ENCODE measurements at places on chromosomes 4 and X.
A peak's percentile ranks its signal among the peaks of the same experiment; 100 is the strongest.

DNA sequence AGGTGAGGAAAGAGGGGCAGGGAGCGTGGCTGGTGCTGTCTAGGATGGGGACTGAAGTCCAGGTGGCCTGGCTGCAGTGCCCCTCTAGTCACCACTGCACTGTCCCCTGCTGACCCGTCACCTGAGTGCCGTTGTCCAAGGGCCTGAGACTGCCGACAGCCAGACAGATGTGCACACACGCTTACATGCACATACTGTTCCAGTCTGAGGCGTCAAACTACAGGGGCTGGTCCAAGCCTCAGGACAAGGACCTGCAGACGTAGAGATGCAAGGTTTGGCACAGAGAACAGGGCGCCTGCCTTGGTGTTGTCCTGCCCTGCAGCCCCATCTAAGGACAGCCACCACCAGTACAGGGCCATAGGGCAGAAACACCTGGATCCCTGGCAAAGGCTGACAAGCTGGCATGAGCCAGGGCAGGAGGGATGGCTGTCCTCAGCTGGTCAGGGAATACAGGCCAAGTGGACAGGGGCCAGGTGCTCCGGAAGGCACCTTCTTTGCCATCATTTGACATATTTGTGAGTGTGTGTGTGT is 1.7 kb downstream of the SLC2A9 start:
- DNase-seq: no peak

DNA sequence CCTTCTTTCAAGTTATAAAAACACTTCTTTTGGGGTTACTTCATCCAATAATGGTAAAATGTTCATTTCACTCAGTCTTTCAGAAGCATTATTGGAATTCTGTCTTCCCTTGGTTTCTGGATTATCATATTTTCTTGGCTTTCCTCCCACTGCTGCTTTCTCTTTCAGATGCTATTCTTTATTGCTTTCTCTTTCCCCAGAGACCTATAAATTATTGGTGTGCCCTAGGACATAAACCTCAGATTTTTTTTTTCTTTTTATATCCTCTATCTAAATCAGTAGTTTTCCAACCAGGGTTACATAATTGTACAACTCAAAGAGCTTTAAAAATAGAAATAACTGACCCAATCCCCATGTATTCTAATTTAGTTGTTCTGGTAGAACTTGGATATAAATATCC is 1005.5 kb downstream of the ARAP2 start:
- DNase-seq: no peak

DNA sequence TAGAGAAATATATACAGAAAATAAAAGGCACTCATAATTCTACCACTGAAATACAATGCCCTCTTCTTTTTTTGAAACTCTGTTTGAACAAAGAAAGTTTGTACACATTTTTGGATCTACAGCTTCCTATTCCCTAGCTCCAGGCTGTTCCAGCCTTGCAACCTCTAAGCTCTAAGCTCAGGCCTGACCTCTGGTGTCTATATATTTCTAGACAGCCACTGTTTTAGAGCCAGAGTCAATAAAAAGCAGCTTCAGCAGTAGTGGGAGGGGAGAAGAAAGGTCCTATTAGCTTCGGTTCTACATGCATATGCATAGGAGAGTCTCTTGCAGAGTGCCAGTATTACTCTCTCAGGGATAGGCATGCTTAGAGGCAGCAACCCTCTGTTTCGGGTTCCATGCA is 39.7 kb downstream of the CLDN2 start:
- no peak for DNase-seq

GRCh38 chrX:3094261-3094660 is 53.0 kb downstream of the ARSF start:
- no peak for DNase-seq

DNA sequence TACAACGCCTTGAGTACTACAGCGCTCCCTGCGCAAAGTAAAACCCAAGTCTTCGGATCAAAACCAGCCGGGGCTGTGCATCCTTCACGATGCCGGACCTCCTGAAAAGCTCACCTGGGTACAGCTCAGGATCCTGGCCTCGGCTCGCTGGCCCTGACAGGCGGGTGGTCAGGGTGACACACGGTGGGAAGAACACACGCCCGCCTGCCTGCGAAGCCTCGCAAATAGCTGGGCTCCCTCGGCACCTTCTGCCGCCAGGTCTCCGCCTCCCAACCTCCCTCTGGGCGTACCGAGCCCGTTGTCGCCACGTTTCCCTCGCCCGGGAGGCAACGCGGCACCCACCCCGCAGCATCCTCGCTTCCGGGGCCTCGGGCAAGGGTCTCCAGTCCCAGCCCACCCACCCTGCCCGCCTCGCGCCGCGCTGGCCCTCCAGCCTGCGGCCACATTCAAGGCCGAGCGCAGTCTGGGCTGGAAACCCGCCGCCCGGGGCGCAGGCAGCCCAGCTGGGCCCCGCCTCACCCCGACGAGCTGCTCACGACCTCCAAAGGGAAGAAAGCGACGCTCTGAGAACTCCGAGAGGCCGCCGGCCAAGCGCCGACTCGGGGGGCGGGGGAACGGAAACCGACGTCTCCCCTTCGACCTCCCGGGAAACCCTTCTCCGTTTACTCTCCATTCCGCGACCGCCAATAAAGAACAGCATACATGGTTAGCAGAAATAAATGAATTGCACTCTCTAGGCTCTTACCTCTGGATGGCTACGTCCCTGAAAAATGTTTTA is 511 bp downstream of the PPM1K start:
- peak; percentile 44 for DNase-seq

- DNase-seq: no peak
These were observed 41.3 kb downstream of the WDR1 start for GRCh38 chr4:10075158-10075863.

GRCh38 chr4:4271912-4272311 is 18.0 kb downstream of the LYAR start:
- no peak for DNase-seq

DNA sequence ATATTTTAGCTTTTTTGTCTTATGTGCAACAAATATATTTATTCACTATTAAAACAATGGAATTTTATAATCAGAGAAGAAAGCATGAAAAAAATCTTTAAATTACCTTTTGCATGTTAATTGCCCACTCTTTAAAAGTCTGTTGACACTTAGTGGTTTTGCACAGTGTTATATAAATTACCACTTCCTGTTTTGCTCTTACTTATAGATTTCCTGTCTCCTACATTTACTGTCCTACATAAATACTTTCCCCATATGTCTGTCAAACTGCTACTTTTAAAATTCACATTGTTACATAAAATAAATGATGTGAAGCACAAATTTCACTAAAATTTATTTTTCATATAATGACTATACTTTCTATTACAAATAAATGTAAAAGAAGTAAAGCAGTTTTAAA is 161.1 kb upstream of the NDST4 start:
- DNase-seq: no peak

GRCh38 chr4:137389911-137390520 is 142.3 kb downstream of the PCDH18 start:
- DNase-seq: no peak

DNA sequence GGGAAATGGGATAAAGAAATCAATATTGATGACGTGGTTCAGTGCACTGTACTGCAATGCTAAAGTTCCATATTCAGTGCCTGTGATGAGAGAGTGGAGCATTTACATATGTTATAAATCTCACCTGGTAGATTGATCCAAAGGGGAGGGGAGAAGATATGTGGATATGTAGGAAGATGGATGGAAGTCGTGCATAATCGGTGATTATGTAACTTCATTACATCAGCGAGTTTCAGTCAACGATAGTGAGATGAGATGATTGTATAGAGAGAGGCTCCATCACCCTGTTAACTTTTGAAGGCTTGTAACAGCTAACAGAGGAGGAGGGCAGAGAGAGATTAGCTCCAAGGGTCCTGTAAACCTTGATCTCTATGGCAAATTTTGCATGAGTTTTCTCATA is 1.8 kb downstream of the IL1RAPL1 start:
- no peak for DNase-seq

DNA sequence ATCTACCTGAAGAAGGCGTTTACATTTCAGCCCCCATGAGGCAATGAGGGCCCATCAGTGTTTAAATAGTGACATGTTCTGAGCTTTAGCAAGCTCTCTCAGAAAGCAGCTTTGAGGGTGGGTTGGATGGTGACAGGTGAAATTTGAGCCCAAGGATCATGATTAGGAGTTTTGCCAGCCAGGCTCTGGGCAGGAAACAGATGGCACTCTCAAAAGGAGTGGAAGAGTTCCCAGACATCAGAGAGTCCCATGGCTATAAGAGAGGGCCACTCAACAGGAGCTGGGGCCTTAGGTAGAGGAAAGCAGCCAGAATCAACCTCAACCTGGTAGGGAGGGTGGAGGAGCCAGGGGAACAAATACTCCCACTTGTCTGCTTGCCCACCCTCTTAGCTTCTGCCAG is 499.8 kb downstream of the MID1IP1 start:
- no peak for DNase-seq

DNA sequence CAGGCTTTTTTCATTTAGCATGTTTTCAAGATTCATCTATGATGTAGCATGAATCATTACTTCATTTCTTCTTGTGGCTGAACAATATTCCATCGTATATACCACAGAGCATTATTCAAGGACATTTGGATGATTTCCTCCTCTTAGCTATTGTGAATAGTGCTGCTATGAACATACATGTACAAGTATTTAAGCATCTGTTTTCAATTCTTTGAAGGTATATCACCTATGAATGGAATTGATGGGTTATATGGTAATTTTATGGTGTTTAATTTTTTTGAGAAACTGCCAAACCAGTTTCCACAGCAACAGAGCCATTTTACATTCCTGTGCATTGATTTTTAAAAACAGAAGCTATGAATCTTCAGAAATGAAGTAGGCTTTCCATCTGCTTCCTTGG is 36.1 kb upstream of the WDR19 start:
- DNase-seq: no peak

GRCh38 chr4:74168841-74169240 is 10.9 kb downstream of the MTHFD2L start:
- no peak for DNase-seq

Measured in activated T-helper 1 cell treated with anti-CD3 and anti-CD28 coated beads, Interleukin-2, amount 50 U/mL, for 16 hours (primary cell).